ENCODE measurements at places on chromosomes 2 and 18. TPM values are rescaled to one million over a fixed set of nuclear protein-coding genes. Genes with fewer than 3 reads are reported as not detected.

STARD6 gene
- not detected for total RNA-seq

PID1 gene
- 0.53 TPM for total RNA-seq

PPP4R3B gene
- 47.7 TPM for total RNA-seq

KCNG2 gene
- not detected for total RNA-seq

FAP gene
- not detected for total RNA-seq

SOS1 gene
- 16.4 TPM for total RNA-seq

NPHP1 gene
- 0.98 TPM for total RNA-seq

CABYR gene
- total RNA-seq: 0.85 TPM

G6PC2 gene
- total RNA-seq: not detected

RIT2 gene
- total RNA-seq: not detected
